Kidney glomerular epithelial cell (primary cell): ENCODE measurements at places on chromosomes 2 and 18.

DNA sequence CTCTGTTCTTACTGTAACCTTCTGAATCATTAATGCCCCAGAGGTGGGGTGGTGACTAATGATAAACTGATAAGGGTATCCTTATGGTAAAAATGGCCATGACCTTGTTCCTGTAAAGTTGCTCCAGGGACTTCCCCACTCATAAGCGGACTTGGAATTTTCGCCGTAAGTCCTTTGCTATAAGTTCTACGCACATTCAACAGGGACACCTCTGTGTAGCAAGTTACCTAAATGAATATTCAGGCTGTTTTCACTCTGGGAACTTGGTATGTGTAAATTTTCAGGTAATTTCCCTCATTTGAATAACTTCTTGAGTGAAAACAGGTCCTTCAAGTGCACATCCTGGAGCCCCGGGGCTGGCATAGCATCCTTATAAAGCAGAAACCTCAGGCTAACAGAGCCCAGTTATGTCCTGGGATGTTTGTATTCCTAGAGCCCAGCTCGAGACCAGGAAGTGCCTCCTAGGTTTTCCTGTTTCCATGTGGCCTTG is 9.4 kb upstream of the AGFG1 start:
- no peak for DNase-seq

DNA sequence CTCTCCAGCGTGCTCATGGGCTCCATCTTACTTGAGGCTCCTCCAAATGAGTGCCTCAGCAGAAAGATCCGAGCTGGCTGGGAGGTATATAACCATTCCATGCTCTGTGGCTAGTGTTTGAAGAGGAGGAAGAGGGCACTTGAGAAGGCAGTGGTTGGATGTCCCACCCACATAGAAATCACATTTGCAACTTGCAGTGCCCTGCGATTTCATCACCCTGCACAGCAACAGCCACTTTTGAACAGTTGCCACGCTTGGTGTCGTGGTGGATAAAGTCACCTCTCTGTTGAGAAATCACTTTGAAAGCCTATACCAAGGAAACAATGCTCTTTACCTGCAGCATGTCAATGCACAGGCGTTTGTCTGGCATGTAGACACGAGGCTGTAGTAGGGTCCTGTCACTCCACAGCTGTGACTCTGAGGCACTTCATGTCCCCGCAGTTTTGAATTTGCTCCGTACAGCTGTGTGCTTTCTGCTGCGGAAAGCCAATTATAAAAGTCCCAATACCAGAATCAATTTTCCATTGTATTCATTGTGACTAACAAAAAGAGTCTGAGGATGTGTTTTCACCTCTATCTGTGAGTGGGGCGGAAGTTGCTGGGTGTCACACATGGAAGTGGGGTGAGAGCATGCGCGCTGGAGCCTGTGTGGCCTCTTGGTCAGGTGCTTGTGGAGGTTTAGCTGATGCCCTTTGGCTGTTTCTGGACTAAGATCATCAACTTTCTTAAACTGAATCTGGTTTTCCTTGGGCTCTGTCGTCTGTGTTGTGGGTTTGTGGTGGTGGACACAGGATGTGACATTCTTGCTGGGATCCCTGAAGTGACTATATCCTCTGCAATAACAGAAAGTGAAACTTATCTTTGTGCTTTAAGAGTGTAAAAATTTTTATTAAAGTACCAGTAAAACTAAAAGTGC is 2.8 kb downstream of the CNDP2 start:
- DNase-seq: no peak

DNA sequence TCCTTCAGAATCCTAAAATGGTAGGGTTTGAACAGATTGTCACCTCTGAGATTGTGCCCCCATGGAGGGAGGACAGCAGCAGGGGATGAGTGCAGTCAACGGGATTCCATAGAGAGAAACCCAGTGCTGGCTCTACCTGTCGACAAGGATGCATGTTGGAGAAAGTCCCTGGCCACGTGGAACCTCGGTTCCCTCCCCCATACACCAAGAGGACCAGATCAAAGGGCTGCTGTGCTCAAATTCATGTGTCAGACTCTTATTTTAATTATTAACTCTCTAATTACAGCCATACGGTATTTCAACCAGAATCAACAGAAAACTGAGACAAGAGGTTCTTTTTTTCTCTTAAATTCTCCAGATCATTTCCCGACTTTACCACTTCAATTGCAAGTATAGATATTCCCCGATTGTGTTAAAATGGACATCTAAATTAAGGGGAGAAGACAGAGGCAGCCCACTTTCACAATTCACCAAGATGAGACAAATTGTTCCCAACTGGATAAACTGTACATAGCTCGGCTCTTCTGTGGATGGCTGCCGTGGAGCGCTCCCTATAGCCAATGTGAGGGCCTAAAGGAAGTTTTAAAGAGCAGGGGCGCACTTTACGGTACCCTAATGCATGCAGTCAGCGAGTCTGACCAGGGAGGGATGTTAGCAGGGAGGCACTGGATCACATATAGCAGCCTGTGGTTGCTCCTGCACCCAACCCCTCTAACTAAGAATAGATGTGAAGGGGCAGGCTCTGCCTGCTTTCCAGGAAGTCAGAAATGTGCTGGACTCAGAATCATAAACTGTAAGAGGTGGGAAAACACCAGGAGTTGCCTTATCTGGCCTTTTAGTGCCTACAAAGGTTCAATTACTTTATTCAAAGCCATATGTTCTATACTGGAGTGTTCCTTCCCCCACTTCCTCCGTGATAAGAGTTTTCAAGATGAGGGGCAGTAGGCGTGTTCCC is 123.1 kb downstream of the CACNB4 start:
- DNase-seq: no peak

GRCh38 chr2:39718483-39718882 is 52.8 kb downstream of the TMEM178A start:
- peak; percentile 7 for DNase-seq

GRCh38 chr2:18232731-18233438 is 327.6 kb downstream of the RDH14 start:
- DNase-seq: no peak

DNA sequence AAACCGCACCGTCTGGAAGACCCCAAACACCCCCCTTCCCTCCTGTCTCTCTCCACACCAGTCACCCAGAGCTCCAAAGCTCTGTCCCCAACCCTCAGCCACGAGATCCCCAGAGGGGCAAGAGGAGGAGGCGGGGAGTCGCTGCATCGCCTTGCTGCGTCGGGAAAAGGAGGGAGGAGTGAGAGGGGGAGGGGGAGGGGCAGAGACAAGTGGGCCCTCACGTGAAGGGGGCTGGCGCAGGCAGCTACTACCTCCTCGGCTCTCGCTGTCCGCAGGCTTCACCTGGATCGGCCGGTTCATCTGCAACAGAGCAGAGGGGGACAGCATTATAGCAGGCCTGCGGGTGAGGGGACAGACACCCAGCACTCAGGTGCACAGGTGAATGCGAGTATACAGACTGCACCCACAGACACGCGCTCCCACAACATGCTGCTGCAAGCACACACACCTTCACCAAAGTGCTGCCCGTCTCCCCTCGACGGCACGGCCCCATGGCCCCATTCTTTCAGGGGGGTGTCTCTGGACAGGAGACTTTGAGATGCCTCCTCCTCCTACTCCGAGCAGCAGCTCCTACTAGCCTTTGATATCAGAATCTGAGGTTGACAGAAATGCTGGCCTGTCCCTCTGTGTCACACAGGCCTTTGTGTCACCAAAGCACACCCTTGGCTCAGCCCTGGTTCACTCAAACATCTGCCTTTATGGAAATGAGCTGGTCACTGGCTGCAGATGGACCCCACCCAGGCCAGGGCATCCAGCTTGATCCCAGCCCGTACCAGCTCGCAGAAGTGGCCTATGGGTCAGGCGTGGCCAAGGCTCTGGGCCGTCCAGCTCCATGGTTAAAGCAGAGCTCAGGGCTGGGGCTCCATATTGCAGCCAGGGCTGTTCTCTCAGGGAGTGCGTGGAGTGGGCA is 243.8 kb downstream of the CELF4 start:
- DNase-seq: no peak

GRCh38 chr2:106816974-106817373 is 69.0 kb downstream of the ST6GAL2 start:
- DNase-seq: no peak

DNA sequence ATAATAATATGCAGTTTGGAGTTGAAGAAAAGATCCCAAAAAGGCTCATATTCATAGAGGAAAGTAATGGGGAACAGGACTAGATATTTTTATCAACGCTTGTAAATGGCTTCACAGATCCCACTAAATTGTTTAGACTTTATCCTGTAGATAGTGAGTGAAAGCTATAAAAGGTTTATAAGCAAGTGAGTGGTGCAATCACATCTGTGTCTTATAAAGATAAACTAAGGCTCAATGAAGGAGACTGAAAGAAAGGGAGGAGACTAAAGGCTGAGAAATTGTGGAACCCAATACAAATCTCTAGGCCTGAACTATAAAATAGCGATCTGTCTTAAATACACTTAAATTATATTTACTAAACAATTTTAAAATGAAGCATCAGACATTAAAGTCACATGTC is 7.7 kb downstream of the SP3 start:
- DNase-seq: no peak

- no peak for DNase-seq
Measured at GRCh38 chr18:47413327-47413726, 161.9 kb upstream of the SKOR2 start.

GRCh38 chr2:214244847-214245246 is 166.0 kb upstream of the VWC2L start:
- DNase-seq: peak; percentile 6

DNA sequence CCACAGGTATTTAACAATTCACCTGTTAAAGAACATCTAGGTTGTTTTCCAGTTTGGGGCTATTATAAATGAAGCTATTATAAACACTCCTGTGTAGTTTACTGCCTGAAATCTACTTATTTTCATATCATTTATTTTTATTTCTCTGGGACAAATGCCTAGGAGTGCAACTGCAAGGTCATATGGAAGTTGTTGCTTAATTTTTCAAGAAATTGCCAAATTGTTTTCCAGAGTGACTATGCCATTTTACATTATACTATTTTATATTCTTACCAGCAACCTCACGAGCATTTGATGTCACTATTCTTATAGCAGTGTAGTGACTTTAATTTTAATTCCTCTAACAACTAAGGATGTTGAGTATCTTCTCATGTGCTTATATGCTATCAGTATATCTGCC is 298.4 kb downstream of the EXOC6B start:
- DNase-seq: no peak

DNA sequence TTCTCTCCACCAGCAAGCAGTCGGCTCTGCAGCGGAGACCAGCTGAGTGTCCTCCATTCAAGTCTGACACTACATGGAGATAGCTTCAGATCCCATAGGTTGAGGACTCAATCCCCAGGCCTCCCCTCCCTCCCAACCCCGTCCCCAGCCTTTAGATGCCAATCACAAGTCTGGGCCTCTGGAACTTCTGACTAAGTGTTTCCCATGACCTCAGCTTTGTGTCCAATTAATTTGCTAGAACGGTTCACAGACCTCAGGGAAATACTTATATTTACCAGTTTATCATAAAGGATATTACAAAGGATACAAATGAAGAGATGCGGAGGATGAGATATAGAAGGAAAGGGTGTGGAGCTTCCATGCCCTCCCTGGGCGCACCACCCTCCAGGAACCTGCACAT is 77.4 kb downstream of the MERTK start:
- DNase-seq: no peak

DNA sequence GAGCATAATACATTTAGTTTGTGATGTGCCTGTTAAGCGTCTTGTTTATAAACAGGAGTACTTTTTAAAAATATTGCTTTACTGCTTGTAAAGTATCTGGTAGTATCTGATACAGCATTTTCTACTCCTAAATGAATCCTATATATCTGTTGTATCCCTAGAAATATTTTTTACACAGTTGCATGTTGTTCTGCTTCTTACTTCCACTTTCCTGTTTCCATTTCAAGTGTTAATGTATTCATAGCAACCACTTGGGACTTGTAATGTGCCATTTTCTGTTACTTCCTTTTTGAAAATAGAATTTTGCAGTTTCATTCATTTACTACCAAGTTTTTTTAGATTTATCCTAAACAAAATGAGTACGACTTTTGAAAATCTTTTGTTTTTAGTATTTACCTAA is 24.9 kb downstream of the CCNT2 start:
- DNase-seq: no peak

DNA sequence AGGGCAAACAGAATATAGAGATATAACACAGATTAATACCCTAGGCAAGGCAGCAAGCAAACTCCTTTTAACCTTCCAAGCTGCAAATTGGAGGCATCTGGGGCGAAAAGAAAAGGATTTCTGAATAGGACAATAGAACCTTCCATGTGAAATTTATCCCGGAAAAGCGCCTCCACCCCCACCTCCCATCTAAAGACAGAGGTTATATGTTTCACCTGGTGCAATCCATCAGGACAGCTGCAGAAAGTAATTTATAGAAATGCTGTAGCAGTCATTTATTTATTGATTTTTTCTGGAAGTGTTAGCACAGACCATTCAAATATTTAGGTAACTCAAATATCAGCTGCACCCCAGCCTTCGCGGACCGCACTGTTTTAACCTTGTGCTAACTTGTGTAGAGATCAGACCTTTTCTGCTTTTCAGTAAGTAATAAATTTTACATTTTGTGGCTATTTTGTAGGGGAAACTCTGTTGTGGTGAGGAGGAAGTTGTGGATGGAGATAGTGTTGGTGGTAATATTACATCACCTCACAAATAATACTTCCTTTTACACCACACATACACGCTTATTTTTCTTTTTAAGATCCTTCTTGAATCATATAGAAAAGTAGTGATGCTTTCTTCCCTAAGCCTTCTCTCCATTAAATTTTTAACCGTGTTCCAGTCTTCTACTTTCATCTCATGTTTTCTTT is 919.3 kb upstream of the CDH2 start:
- DNase-seq: no peak

DNA sequence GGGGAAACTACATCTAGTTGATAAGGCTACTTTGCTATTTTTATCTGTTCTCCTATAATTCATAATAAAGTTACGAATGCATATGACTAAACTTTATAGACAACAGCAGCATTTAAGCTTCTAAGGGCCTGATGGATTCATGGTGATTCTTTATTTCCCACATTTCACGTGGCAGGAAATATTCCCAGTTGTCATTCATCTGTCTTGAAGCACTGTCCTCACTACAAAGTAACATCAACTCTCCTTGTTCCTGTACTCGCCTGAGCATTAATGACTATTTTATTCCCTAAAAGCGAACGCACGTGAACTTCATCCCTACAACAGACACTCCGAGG is 2.6 kb downstream of the SATB2 start:
- no peak for DNase-seq

GRCh38 chr2:105796131-105796638 is 51.5 kb downstream of the NCK2 start:
- no peak for DNase-seq

GRCh38 chr2:147204102-147204501 is 640.7 kb upstream of the ACVR2A start:
- peak; percentile 39 for DNase-seq
